ENCODE measurements at places on chromosomes 4 and X.

DNA sequence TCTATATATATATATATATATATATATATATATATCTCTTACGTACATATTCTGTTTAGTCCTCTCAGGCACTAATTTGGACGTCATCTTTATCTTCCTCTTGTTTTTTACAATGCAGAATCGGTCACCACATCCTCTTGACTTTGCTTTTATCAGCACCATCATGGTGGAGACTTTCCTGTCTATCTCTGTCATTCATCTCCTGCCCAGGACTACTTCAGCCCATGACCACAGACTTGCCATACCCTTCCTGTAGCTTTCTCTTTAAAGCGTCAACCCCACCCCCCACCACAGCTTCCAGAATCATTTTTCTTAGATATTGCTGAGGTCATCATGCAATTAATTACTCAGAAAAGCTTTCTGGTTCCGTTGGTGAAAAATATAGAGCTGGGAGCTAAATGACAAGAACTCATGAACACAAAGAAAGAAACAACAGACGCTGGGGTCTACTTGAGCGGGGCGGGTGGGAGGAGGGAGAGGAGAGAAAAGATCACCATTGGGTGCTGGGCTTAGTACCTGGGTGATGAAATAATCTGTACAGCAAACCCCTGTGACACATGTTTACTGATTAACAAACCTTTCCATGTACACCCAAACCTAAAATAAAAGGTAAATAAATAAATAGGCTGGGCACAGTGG lies 30.5 kb upstream of the PRKX start:
- DNase-seq: no peak

- no peak for DNase-seq
Observed at GRCh38 chr4:7587433-7588405, 153.0 kb upstream of the PSAPL1 start.

DNA sequence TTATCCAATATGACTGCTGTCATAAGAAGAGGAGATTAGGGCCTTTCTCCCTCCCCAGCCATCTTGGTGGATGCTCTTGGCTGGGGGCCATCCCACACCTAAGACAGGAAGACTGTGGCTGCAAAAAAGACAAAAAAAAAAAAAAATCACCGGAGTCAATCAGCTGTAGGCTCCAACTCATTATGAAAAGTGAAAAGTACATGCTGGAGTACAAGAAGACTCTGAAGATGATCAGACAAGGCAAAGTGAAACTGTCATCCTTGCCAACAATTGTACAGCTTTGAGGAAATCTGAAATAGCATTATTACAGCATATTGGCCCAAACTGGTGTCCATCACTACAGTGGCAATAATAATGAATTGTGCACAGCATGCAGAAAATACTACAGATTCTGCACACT lies 5.2 kb downstream of the EGFL6 start:
- DNase-seq: no peak

GRCh38 chrX:114584375-114584943 lies 573 bp downstream of the HTR2C start:
- DNase-seq: no peak

DNA sequence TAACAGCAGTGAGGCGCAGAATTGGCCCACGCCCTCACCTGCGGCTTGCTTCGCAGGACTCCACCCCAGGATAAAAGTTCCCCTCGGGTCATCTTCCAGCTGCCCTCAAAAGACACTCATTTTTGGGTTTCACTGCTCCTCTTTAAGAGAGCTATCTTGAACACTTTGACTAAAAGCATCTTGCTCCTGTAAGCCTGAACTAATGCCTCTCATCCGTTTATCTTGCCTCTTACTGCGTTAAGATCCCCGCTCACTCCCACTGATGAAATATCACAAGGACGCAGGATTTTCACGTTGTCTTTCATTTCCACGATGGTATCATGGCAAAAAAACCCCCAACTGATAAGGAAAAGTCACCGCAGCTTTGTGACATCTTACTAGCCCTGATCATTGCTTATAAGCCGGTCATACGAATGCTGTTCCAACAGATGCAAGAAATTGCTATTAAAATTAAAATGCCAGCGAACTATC lies 591 bp upstream of the ACSL4 start:
- no peak for DNase-seq

- DNase-seq: no peak
Observed at GRCh38 chrX:107706309-107706708, 69.3 kb downstream of the TSC22D3 start.

DNA sequence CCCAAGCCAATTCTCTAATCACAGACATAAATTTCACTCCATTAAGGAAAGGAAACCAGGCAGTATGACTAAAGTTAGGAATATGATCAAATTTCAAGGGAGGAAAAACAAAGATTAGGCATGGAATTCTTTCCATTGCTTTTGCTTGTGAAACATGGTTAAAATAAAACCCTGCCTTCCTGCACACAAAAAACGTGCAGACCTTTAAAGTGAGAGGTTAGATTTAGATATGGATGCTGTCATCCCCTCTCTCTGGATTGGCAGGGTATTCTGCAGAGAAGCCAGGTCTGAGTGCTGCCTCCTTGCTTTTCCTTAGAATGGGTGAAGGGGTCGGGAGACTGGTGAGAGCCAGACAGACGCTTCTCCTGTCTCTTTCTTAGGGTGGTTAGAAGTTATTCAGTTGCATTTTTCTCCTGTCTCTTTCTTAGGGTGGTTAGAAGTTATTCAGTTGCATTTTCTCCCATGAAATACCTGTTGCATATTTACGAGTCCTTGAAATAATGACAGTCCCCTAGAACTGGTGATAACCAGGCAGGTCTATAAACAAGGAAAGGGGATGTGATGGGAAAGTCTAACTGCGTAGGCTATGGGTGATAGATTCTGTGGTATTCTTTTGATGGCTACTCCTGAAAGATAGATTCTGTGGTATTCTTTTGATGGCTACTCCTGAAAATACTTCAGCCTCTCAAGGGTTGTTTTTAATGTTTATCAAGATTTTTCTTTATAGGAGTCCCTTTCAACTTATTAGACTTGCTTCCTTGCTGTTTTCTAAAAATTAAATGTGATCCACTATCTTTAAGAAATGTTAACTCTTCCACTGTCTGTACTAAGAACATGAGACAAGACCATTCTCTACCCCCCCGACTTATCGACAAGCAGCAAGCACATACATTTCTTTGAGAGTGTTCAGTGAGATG lies 163.6 kb downstream of the SPRY1 start:
- no peak for DNase-seq

DNA sequence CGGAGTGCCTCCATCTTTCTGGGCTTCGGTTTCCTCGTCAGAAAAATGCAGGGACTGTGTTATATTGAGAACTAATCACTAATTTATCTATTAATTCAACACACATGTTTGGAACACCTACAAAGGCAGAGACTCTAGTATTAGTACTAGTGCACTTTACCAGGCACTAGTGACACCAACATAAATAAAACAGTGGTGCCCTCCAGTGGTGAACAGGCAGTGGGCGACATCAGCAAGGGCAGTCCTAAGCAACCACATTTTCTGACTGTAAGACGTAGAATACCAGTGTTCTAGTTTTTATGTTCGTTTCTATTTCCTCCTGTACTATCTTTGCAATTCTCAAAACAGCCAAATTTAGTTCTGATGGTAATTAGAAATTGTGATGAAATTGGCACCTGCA lies 69.1 kb upstream of the UCP1 start:
- DNase-seq: no peak

DNA sequence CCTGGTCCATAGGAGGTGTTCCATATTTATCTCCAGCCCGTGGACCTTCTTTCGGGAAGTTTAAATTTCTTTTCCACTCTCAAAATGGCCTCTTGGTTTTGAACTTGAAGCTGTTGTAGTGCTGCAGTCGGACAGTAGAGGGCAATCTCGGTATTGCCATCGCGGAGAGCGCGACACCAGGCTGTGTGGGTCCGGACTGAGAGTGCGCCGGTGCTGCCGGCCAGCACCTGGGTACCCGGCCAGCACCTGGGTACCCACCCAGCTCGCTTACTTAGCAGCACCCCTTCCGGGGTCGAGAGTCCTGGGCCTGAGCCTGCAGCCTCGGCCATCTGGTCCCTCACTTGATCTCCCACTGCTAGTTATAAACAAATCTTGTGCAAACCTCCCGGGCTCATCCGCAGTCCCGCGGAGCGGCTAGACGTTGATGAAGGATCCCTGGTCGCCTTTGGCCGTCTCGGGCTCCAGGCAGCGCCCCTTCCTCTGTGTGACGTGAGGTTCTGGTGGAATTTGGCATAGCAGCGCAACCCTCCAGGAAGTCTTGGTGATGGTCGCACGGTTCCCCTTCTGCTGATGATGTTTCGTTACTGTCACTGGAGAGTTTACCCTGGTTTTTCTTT lies 18.0 kb downstream of the FAM9A start:
- no peak for DNase-seq

- DNase-seq: no peak
Observed at GRCh38 chr4:124132161-124132560, 580.4 kb downstream of the ANKRD50 start.

DNA sequence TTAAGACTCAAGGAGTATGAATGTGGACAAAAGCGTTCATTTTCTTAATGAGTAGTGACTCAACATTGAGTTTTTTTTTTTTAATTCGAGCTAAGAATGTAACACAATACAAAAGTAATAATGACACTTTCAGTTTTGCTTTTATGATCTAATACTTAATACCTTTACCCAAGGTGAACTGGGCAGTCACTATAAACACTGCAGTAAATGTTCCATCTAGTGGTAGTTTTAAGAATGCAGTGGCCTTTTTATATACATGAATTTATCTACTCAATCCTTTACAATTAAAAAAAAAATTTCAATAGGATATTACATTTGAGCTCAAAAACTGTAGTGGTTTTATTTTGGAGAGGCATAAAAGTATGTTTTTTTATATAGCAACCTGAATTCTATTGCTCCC lies 33.9 kb downstream of the PDK3 start:
- DNase-seq: no peak

- DNase-seq: no peak
Observed at GRCh38 chr4:35525192-35525978, 718.9 kb downstream of the ARAP2 start.

GRCh38 chr4:39908284-39908683 lies 69.4 kb downstream of the PDS5A start:
- DNase-seq: no peak

GRCh38 chr4:80610199-80610598 lies 274.7 kb downstream of the CFAP299 start:
- DNase-seq: no peak

- no peak for DNase-seq
Observed at GRCh38 chrX:129423191-129423590, 100.1 kb downstream of the SMARCA1 start.

- no peak for DNase-seq
Observed at GRCh38 chrX:97860226-97860625, 976.5 kb downstream of the RPA4 start.

GRCh38 chr4:1195891-1196401 lies 23.6 kb upstream of the SPON2 start:
- no peak for DNase-seq

DNA sequence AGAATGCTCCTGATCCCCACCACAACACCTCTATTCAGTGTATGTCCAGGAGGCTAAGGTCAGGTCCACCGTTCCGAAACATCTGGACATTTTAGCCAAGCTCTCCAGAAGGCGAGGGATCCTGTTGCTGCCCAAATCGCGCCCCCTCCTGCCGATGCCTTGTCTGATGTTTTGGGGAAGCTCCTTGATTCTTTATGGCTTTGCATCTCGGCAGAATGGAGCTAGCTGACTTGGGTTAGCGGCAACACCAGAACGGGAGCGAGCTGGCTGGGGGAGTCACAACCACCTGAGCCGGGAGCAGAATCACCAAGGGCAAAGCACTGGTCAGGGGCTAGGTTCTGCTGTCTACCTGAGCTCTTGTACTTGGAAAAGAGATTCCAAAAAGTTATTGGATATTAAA lies 6.6 kb upstream of the POU3F4 start:
- DNase-seq: no peak

DNA sequence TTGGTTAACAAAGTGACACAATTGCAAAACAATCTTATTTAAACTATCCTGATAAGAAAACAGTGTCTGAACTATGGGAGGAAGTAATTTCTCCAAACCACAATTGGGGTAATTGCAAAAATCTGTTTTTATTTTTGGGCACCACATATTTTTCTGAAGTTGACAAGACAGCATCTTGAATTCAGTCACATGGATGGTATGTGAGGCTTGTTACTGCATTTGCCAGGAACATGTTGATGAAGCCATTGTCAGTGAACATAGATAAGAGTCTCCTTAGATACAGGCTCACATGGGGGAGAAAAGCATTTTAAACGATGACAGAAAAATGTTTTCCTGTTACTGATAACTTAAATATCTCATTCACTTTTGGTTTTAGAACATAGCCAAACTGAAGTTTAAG lies 5.5 kb upstream of the USP53 start:
- no peak for DNase-seq

DNA sequence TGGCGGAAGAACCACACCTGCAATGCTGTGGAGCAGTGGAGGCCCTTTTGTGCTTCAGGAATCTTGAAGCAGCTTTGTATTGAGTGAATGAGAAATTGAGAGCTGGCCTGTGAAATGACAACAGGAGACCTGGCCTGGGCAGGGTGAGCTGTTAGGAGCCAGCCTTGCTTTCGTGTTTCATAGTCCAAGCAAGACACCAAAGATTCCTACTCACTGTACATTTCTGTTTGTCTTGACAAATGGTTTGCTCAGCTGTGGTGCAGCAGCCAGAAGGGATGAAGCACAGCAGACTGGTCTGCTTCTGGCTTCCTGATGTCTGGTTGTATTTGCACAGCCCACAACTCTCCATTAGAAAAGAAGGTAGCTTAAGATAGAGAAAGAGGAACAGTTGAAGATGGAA lies 96.5 kb downstream of the GATB start:
- DNase-seq: no peak

- DNase-seq: no peak
Observed at GRCh38 chrX:4935401-4935800, 1222.0 kb upstream of the PRKX start.

- DNase-seq: no peak
Observed at GRCh38 chr4:79632114-79632513, 224.1 kb upstream of the GK2 start.

DNA sequence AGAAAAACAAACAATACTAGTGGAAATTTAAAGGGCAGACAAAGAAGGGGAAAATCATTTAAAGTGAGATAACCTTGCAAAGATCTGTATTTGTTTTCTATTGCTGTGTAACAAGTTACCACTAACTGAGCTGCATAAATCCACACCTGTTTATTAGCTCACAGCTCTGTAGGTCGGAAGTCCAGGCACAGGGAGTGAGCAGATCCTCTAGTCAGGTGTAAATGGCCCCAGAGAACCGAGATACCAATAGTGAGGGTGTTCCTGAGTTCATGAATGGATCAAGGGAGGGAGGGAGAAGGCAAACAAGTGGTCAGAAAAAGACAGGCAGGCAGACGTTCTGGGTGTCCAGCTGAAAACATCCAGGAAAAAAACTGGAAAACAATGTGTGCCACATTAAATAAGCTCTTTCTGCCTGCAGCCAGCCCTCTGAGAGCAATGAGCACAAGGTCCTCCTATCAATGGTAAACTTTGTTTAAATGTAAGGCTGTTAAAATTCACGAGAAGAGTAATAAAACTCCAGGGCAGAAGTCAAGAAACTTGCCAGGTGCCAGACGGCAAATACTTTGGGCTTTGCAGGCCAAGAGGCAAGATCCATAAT lies 25.0 kb downstream of the ADGRA3 start:
- DNase-seq: no peak

Data from activated naive CD8-positive, alpha-beta T cell treated with anti-CD3 and anti-CD28 coated beads, Interleukin-2, amount 50 U/mL, for 16 hours (primary cell).